ENCODE measurements at places on chromosomes 13 and 19.

DNA sequence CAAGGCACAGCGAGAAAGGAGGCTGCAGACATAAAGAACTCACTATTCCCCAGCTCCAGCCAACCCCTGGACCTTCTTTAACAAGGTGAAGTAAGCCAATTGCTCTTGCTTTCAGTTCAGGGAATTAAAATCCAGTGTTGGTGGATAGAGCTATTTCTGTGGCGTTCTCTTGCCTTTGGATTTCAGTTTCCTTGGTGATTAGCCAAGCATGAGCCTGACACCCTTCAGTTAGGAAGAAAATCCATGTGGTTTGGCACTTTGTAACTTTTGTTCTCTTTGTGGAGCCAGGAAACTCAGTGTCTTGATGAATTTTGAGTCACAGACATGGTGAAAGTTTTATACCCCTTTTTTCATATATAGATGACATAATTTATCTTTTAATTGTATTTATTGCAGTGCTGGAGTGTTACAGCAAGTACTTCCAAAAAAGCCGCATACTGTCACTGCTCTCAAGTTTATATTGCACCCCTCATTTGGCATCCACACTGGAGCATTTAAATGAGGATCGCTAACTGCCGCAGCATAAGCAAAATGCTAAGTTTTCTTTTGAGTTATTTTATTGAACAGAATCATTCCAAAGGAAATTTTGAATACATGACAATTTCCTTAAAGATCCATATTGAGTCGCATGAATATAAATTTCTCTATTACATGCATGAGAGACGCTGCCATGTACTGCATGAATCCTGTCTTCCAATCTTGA lies 406.8 kb downstream of the MYO16 start:
- no peak for DNase-seq

DNA sequence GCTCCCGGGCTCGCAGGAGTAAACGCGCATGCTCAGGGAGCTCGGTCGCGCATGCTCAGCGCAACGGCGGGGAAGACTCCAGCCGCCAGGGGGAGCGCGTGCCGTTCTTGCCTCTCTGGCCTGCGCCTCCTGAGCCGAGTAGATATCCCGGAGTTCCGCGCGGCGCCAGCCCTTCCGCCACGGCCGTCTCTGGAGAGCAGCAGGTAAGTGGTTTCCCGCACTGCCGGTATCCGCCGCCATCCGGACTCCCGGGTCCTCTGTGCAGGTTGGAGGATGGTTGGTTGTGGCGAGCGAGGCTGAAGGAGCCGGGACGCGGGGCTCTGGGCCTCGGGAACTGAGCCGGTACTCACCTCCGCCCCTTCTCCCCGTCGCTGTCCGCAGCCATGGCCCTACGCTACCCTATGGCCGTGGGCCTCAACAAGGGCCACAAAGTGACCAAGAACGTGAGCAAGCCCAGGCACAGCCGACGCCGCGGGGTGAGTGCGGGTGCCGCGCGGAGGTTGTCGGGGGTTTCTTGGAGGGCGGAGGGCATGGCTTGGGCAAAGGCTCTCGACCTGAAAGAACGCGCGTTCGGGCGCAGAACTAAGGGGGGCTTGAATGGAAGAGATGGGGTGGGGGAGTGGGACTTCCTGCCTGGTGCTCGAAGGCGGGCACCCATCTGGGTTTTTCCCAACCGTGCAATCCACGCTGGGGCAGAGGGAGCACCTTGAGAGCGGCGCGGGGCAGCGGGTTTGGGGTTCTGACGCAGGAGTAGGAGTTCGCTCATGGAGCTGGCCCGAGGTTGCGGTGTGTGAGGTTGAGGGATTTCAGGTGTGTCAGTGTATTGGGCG lies at the start of gene RPL36:
Gene RPL36, plus strand, starts transcription at position 171 of the 830 bp plus-strand sequence. Its CDS starts 213 bp downstream, at position 384.
- peak; percentile 99 for DNase-seq

- DNase-seq = no peak
These were observed 422 bp upstream of the MTUS2 start for GRCh38 chr13:28819735-28820098.

DNA sequence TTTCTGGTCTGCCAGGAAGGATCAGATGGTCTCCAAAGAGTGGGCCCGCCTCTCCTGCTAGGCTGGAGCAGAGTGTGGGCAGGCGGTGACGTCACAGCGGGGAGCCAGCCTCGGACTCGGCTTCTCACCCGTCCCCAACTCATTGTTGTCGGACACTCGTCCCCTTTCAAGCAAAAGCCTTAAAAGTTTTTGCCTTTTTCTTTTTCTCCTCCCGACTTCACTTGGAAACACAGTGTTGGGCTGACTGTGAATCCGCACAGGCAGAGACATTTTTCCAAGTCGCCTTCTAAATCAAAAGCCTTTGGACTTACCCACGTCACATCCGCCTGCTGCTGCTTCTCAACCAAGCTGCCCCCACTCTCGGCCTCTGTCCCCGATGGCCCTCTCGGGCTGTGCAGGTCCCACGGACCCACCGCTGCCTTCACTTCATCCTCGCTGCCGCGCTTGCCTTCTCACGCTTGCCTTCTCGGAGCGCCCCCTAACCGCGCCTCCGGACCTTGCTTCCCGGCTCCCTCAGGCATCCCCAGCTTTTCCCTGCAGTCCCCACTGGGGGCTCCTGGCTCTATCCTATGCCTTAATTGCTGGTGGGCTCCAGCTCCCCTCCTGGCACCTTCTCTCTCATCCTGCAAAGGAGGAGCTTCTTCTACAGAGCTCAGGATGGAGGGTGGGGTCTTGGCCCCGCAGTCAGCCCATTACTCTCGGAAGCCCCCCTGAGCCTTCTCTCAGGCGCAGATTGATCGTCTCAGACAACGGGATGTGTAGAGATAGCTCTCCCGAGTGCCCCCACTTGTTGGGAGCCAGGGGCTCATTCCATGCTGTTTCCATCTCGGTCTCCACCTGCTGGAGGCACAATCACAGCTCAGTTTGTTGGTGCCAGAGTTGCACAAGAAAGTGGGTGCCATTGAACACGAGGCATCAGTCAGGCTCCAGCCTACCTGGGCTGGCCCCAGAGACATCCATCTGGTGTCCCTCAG lies 3.9 kb upstream of the ZNF135 start:
- no peak for DNase-seq

DNA sequence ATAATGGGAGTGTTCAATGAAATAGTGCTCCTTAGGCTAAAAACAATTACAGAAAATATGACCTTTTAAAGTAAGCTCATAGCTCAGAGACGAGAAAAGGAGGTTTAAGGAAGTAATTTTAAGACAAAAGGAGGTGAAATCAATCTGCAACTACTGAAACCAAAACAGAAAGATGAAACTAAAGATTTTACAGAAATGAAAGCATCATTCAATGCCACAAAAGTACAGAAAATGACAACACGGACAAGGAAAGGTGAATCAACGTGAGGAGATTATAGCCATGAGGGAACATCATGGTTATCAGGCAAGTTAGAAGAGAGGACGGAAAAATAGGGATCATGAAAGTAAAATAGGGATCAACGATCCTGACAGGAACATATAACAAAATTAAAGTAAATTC lies 745.2 kb downstream of the PCDH17 start:
- DNase-seq = no peak

- no peak for DNase-seq
These were observed 18.8 kb upstream of the WASF3 start for GRCh38 chr13:26538363-26539317.

DNA sequence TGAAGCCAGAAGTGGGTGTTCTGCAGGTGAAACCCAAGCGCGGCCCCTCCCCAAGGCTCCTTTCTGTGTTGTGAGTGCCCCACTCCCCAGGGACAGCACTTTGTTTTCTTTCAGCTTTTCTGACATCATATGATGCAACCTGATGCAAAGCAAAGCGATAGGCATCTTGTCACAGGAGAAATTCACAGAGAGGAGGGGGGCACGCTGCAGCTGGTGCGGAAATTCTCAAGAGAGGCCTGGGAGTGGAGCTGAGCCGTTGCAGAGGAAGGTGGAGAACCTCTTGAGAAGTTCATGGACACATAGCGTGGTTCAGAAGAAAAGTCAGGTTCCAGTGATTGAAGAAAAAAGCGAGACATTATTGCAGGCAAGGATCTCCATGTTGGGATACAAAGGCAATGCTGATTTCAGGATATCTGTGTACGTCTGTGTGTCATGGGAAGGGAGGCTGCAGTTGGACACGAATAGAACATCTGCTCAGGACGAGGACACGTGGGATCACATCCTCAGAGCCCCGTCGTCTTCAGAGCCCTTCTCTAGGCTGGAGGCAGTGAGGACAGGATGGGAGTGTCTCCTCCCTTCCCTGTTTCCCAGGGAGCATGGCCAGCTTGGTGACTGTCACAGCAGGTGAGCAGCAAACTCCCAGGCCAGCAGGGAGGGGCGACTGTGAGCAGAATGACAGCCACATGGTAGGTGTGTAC lies 79.2 kb downstream of the IRS2 start:
- DNase-seq = no peak

DNA sequence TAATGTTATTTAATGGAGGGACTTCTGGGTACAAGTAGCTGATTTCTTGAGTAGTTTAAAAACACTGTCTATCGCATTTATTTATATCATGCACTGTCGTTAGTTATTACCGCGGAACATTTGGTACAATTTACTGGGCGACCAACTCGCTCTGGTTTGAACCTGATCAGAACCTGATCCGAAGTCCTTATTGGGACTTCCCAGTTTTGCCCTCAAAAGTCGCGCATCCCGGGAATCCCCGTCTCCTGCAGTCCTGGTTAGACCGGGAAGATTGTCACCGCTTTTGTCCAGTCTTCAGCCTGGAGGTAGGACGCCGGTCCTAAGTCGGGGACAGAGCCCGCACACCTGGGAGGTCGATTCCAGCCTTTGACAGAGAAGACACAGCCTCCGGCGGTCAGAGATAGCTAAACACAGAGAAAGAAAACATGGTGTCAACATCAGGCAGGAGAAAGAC lies 694 bp downstream of the CLN5 start:
- no peak for DNase-seq

GRCh38 chr19:48718711-48719231 lies 754 bp downstream of the MAMSTR start:
- no peak for DNase-seq

- DNase-seq = no peak
These were observed 580.3 kb downstream of the GPC6 start for GRCh38 chr13:93806861-93807260.

DNA sequence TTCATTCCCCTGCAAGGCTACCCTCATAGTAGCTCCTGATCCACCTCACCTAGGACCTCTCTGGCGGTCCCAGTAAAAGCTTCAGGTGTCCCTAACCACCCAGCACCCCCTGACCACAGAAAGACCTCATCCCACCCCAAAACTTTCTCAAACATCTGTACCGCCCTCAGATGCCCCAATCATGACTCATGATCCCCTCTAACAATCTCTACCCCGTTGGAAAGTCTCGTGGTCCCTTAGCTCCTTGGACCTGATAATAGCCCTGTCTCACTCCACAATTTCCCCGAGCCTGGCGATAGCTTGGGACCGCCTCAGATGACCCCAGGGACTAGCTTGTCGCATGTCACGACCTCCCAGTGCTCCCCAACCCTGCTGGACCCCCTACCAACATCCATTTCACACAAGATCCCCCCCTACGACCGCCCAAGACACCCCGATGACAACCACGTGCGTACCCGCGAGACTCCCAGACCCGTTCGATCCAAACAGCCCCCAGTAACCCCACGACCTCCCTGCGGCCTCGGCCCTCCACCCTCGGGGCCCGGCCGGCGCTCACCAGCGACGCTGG lies 450 bp downstream of the NDUFA11 start:
- DNase-seq = no peak

GRCh38 chr13:42876887-42877545 lies 95.6 kb downstream of the FAM216B start:
- DNase-seq = no peak

DNA sequence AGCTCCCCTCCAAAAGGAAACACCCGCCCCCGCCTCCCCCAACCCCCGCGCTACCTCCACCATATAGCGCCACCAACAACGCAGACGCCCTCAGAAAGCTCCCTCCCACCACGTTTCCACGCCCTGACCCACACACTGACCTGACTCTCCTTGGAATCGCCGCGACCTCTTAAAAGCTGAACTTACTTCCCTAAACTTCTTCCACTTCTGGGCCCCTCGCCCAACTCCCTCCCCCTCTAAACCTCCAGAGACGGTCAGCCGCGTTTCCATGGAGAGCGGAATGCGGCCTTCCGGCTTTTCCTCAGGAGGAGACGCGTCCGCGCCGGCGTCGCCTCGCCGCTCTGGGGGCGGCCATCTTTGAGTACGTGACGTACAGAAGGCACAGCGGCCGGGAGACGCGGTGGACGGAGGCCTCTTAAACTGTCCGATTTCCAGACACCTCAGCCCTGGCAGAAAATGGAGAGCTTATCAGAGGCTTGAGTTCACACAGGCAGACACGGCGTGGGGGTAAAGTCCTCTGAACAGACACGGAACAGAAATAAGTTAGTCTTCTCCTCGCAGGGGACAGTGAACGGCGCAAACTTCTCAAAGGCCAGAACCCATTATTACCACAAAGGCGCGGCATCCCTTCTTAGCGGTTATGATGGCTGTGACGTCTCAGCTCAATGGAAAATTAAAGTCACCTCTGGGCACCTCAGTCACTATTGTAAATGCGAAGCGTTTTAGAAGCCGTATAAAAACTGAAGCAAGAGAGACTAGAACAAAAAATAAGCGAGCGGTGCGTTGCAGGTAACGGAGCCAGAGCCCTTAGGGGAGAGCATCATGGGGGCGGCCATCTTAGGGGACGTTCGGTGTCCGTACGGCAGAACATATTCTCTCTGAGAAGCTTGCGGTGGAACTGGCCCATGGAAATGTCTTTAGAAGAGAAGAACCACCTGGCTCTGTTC lies at the start of gene ZNF432:
Gene ZNF432, minus strand, starts transcription at position 284 of the 947 bp plus-strand sequence. CDS start 1,970 bp downstream, outside the sequence.
- peak; percentile 79 for DNase-seq

DNA sequence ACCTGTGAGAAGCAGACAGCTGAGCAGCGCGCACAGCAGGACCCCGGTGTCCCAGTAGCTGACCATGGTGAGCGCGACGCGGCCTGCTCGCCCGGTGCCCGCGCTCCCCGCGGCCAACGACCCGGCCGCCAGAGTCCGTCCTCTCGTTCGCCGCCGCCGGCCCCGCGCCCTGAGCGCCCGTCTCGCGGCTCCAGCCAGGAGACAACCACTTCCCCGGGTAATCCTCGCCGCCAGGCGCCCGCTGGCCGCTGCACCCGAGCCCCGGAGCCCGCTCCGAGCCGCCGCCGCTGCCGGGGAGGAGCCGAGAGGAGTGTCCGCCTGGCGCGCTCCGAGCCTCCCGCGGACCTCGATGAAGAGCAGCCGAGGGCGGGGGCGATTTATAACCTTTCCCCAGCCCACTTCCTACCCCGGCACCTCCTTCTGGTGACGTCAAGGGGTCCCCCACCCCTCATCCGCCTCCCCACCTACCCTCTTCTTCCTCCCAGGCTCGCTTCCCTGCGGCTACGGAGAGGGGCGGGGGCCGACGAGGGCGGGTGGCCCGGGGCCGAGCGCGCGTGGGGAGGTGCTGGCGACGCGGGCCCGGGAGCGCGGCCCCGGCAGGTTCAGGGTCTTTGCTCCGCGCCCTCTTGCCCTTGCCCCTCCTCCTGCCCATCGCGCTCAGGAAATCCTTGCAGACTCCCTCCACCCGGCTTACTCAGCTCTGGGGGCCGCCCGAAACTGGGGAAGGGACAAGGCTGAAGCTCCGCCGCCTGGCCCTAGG lies at the start of gene FLT1:
Gene FLT1, minus strand, starts transcription at position 351 of the 760 bp plus-strand sequence. Its CDS starts 285 bp downstream, at position 66.
- no peak for DNase-seq

GRCh38 chr19:11016631-11017030 lies 55.8 kb downstream of the SMARCA4 start:
- DNase-seq = no peak

Measured in effector memory CD8-positive, alpha-beta T cell (primary cell).